Thoracic aorta endothelial cell (primary cell): ENCODE measurements at places on chromosomes 5 and 9. TPM values are rescaled to one million over a fixed set of nuclear protein-coding genes. Genes with fewer than 3 reads are reported as not detected.

C9orf57 gene
- not detected in 2 replicates for total RNA-seq

ARHGAP26 gene
- total RNA-seq = 11.4 and 24.2 TPM in 2 replicates

DMGDH gene
- 0.07 TPM in 1 of 2 replicates, not detected in the other for total RNA-seq

PCDHGB7 gene
- total RNA-seq = 9.4 and 9.8 TPM in 2 replicates

PCDHAC2 gene
- 1.8 and 3.3 TPM in 2 replicates for total RNA-seq

ELL2 gene
- 36.7 and 43.5 TPM in 2 replicates for total RNA-seq

TPPP gene
- total RNA-seq = under 0.01 and 0.36 TPM in 2 replicates

N4BP3 gene
- 16.0 and 20.8 TPM in 2 replicates for total RNA-seq

LIFR gene
- 54.9 and 85.9 TPM in 2 replicates for total RNA-seq
